ENCODE measurements at places on chromosomes 5 and 9.

DNA sequence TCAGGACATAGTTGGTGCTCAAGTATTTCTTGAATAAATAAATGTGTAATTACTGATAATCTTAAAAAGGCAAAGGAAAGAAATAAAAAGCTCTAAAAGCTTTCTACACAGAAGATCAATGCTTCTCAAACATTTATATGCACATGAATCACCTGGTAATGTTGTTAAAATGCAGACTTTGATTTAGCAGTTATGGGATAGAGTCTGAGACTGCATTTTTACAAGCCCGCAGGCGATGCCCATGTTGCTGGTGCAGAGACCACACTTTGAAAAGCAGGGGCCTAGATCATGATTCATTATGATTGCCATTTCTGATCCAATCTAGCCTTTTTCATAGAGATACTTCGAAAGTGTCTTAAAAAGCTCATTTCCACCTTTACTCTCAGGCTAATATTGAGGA is 3.5 kb upstream of the CCDC152 start:
- no peak for DNase-seq

DNA sequence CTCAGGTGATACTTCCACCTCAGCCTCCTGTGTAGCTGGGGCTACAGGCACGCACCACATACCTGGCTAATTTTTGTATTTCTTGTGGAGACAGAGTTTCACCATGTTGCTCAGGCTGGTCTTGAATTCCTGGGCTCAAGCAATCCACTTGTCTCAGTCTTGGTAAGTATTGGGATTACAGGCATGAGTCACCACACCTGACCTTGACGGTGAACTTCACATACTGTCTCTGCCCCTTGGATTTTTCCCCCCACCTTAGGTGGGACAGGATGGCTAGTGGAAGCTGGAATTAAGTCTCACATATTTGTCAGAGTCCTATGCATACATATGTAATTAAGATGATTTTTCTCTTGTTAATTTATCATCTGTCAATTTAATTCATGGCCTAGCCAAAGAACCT is 20.9 kb upstream of the RFK start:
- DNase-seq: no peak

GRCh38 chr9:37034305-37034937 is 353 bp upstream of the PAX5 start:
- no peak for DNase-seq

GRCh38 chr5:139050432-139050831 is 147.7 kb downstream of the SIL1 start:
- no peak for DNase-seq

GRCh38 chr5:107539726-107540330 is 130.9 kb downstream of the EFNA5 start:
- DNase-seq: no peak

DNA sequence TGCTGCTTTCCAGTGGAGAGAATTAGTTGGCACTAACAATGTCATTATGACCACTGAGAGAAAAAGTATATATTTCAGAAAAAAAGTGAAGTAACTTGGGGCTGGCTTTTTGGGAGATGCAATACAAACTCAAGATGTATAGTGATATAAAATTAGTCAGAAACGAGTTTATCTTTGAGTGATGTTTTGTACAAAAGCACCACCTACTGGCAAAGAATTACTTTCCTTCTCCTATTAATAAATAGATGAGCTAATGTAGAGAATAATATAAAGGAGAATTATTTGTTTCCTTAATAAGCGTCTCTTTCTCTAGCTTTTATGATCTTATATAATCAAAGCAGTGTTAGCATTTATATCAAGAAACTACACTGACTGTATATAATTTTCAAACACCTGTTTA is 158.8 kb downstream of the MEF2C start:
- DNase-seq: no peak

GRCh38 chr9:117034866-117035265 is 347.8 kb downstream of the TRIM32 start:
- DNase-seq: no peak

GRCh38 chr5:41748631-41749030 is 121.6 kb downstream of the OXCT1 start:
- no peak for DNase-seq

DNA sequence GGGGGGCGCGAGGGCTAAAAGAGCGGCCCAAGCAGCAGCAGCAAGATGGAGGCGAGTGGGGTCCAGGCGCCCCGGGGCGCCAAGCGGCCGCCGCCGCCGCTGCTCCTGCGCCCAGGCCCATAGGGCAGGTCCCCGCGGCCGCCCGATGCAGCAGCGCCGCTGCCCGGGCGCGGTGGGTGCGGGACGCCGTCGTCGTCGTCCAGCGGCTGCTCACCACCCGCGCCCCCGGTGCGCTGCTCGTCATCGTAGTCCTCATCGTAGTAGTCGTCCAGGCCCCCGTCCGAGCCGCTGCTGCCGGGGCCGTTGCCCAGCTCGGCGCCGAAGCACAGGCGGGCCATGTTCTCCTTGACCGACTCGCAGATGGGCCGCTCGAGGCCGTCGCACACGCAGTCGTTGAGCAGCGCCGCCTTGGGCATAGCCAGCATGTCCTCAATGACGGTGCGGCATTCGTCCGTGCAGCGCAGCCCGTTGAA is 1.5 kb downstream of the GAS1 start:
- no peak for DNase-seq

DNA sequence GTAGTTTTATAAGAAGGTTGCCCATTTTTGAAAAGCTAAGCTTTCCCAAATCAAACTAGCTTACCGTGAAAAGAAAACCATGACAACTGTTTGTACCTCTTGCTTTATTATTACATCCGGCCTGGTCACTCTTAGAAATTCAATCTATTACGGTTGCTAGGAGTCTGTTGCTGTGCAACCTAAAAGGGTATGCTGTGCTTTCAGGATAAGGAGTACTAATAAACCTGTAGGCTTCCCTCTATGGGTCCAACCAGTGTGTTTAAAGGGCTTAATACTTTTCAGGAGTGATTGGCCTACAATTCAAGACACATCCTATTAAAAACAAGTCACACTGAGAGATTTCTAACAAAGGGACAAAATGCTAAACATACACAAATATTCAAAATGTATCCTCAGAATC is 27.1 kb downstream of the RFX3 start:
- no peak for DNase-seq

- no peak for DNase-seq
These were observed 207.7 kb downstream of the SREK1 start for GRCh38 chr5:66351813-66352212.

DNA sequence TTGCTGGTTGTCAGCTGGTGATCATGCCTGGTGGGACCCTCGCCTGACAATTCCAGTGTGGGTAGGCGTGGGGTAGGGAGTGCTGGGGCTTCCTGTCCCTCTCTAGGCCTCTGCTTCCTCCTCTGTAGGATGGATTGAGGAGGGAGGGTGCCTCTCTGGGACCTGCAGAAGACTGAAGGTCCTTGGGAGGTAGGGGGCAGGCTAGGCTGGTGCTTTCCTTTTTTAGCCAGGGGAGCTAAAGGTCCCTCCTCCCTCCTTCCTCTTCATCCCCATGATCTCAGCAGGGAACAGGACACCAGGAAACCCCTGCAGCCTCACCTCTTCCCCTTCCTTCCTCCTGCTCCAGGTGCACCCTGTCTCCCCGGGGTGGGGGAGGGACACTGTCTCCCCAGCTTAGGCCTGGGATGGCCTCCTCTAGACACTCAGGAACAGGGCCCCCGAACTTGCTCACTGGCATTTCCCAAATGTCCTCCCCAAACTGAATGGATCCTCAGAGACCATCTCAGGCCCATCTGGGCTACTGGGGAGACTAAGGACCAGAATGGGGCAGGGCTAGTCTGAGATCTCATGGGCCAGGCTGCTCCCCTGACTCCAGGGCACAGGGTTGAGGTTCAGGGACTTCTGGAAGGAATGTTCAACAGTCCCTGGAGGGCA is 8.4 kb downstream of the SH2D3C start:
- DNase-seq: no peak

DNA sequence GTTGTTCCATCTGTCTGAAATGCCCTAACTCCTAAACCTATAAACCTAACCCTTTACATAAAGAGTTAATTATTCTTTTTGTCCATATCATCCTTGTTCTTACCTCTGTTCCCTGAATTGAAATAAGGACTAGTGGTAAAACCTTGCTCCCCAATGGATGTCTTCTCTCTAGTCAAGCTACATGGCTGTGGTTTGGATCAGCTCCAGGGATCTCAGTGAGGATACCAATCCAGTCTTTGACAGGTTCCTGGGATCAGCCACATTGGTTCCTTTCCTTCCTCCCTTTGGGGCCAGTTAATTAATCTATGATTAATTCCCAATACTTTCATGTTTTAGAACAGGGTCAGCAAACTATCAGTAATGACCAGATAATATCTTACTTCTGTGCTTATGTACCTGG is 151.6 kb downstream of the SIL1 start:
- DNase-seq: no peak

DNA sequence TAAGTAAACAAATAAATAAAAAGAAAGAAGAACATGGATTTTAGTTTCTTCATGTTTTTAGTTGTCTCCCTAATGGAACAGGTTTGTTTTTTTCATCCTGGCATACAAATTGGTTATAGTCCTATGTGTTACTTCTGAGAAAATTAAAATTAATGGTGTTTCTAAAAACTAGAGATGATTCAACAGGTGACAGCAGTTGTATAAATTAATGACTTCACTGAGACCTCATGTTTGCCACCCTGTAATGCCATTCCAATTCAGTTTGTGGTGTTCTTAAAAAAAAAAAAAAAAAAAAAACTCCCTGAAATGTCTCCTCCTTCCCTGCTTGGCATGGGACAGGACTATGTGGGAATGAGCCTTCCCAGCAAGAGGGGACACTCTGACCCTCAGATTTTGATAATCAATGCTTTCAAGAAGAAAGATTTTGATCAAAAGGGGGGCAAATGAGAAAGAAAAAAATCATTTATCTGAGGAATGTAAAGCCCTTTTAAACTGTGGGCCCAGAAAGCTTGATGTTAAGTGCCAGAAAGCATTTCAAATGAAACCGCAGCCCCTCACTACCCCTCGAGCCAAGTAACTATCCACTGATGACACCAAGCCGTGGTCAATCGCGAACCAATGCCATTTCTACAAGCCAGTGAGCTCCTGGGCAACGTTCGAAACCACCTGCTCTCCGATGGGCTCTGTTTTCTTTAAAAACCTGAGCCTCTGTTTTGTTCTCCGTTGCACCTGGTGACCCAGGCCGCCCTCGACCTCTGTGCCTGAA is 941 bp downstream of the EXD3 start:
- no peak for DNase-seq
